ENCODE measurements at places on chromosomes 16 and 17.

DNA sequence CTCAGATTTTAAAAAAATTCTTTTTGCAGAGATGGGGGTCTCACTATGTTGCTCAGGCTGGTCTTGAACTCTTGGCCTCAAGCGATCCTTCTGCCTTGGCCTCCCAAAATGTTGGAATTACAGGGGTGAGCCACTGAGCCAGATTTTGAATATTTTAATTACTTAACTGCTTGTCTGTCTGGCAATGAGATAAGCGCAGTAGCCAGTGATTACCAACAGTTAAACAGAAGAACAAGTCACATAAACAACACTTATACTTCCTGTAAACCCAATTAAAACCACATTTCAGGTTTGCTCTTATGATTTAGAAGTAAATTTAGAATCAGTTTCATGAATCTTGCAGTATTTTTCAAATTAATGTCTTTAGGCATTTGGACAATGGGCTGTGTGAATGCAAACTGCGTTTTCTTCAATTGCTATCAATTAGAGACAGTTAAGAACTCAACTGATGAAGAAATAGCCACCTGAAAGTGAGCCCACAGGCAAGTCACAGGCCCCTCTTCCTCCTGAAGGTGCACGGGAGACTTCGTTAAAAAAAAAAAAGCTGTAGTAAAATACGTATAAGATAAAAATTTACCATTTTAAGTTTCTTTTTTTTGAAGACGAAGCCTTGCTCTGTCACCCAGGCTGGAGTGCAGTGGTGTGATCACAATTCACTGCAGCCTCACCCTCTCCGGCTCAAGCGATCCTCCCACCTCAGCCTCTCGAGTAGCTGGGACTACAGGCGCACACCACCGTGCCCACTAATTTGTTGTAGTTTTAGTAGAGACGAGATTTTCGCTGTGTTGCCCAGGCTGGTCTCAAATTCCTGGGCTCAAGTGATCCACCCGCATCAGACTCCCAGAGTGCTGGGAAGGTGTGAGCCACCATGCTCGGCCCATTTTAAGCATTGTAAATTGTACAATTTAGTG lies 73.0 kb downstream of the PITPNC1 start:
- DNase-seq = no peak

GRCh38 chr17:43369986-43370385 lies 28.8 kb upstream of the ARL4D start:
- DNase-seq = no peak

DNA sequence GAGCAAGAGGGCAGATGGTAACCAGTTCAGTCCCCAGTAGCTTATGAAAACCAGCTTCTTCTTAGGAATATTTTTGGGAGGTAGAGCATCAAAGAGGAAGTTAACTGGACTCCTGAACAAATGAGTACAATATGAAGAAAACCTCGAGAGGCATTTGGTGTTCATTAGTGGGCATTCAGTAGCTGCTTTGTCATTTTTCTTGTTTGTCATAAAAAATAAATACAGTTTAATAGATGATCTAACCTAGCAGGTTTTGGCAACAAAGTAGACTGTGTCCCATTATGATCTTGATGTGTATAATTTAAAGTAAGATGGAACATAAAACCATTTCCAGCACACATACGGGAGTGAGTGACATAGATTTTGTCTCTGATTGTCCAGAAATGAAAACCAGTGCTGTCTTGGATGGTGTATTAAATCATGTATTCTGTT lies 173.1 kb downstream of the HS3ST3A1 start:
- DNase-seq = no peak

DNA sequence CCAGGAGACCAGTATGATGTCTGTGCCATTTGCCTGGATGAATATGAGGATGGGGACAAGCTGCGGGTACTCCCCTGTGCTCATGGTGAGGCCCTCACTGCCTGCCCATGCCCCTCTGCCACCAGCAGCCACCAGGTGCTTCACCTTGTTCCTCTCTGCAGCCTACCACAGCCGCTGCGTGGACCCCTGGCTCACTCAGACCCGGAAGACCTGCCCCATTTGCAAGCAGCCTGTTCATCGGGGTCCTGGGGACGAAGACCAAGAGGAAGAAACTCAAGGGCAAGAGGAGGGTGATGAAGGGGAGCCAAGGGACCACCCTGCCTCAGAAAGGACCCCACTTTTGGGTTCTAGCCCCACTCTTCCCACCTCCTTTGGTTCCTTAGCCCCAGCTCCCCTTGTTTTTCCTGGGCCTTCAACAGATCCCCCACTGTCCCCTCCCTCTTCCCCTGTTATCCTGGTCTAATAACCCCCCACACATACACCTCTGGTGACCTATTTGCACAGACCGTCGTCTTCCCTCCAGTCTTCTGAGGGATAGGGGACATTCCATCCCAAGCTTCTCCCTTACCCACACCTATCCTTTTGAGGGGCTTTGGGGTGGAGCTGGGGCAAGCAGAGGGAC lies 3.7 kb downstream of the PFN1 start:
- no peak for DNase-seq

DNA sequence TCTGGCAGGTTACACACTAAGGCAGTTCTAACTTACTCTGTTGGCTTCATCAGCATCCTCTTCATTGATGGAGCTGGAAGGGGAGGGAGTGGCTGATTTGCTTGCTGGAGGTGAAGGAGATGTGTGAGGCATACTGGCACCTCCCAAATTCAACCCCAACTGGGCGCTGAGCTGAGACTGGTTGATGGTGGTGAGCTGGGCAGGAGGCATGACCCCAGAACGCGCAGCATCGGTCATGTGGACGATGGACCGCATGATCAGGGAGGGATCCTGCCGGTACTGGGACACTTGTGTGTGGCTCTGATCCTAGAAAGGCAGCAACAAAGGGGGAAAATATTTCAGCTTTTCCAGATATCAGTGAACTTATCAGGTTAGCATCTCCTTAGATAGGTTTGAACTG lies 96.7 kb downstream of the TOX3 start:
- DNase-seq = no peak

- no peak for DNase-seq
Observed at GRCh38 chr17:63475491-63476412, 1.1 kb upstream of the ACE start.

DNA sequence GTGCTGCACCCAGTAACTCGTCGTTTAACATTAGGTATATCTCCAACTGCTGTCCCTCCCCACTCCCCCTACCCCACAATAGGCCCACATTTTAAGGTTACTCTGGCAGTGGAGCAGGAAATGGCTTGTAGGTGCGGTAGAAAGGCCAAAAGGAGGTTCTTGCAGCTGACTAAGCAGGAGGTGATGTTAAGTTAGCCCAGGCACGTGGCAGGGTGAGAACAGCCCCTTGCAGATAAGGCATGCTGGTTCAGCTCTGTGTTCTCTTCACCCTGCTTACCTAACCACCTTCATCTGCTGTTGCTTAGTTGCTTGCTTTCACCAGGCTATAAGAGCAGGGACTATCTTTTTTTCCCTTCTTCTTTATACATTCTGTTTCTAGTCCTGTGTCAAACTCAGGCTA lies 1082.8 kb upstream of the RBFOX1 start:
- DNase-seq = no peak

GRCh38 chr16:83269048-83269447 lies 538.7 kb upstream of the HSBP1 start:
- no peak for DNase-seq

- no peak for DNase-seq
Observed at GRCh38 chr17:60416368-60416925, 5.8 kb upstream of the CHCT1 start.

- peak; percentile 12 for DNase-seq
Observed at GRCh38 chr16:57462978-57463362, 491 bp downstream of the POLR2C start.

DNA sequence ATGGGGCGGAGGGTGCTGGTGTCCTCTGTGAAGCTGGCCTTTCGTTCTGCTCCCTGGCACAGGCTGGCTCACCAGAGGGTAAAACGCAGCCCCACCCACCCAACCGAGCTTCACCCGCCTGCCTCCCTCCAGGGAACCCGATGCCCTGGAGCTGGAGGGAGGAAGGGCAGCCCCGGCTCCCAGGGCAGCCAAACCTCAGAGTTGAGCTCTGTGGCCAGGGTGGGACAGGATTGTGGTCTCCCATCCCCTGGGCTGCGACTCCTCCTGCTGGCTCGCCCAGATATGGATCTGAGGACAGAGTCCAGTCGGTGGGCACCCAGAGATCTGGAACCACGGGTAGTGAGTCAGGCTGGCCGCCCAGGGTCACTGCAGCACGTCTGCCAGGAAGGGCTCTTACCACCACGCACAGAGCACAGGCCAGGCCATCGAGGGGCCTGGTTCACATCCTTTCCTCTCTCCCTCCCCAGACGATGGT lies 42.6 kb upstream of the CHMP6 start:
- no peak for DNase-seq

GRCh38 chr16:53821957-53822625 lies 118.1 kb downstream of the FTO start:
- DNase-seq = no peak

GRCh38 chr16:23293016-23293415 lies 9.1 kb upstream of the SCNN1B start:
- no peak for DNase-seq

DNA sequence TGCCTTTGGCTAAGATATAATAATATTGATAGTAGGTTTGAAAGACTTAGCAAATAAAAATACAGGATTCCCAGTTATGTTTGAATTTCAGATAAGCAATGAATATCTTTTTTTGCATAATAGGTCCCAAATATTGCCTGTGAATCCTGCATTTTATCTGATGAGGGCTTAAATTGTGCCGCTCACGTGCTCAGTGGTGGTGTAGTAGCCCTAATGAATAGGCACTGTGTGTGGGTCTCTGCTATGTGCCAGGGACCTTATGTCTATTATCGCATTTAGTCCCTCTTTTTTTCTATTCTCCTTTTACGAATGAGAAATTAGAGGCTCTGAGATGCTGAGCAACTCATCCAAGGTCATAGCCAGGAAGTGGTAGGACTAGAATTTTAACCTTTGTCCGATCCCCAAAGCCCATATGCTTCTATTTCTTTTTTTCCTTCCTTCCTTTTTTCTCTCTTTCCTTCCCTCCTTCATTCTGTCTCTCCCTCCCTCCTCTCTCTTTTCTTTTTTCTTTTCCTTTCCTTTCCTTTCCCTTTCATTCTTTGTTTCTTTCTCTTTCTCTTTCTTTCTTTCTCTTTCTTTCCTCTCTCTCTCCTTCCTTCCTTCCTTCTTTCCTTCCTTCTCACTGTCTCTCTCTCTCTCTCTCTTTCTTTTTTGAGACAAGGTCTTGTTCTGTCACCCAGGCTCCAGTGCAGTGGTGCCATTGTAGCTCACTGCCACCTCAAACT lies 47.2 kb downstream of the RGS9 start:
- DNase-seq = no peak

- DNase-seq = no peak
Observed at GRCh38 chr16:4410335-4411075, 5.9 kb downstream of the CORO7 start.

DNA sequence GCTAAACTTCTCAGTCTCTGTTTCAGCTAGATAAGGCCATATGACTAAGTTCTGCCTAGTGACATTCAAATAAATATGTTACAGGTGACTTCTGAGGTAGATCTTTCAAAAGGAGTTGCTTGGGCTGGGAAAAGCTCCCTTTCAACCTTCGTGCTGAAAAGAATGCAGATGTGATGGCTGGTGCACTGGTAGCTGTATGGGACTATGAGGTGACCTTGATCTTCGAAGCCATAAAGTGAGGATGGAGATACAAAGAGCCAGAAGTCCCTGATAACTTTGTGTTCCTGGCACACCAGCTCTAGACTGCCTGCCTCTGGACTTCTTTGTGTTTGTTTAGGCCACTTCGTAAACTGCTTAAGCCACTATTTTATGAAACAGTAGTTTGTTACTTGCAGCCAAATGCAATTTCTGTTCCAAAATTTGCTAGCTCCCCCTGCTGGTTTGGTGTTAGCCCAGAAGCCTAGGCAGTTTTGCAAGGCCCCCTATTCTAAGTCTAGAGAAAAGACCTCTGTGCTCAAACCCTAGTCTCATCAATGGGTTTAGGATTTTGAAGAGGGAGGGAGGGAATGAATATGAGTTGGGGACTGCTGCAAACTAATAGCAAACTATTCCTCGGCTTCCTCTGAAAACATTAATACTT lies 23.3 kb upstream of the ERCC4 start:
- DNase-seq = no peak

DNA sequence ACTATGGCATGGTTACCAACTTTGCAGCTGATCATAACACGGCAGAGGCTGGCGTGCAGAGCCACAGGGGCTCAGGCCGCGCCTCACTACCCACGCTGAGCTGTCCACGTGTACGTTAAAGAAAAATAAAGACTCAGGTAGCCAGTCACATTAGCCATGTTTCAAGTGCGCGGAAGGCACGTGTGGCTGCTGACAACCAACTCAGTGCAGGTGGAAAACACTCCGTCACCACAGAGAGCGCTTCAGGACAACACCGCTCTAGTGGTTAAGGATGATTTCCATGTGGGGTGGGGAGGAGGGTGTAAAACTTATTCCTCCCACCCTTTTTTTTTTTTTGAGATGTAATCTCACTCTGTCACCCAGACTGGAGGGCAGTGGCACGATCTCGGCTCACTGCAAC lies 33.8 kb downstream of the ZCCHC14 start:
- DNase-seq = no peak

DNA sequence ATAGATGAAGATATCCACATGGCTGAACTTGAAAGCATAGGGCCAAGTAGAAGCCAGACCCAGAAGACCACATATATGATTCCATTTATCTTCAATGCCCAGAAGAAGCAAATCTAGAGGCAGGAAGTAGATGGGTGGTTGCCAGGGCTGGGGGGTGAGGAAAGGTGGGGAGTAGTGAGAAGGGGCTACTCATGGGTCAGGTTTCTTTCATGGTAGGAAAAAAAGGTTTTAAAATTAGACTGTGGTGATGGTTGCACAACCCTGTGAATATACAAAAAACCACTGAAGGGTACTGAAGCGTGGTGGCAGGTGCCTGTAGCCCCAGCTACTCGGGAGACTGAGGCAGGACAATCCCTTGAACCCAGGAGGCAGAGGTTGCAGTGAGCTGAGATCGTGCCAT lies 5.4 kb downstream of the CD2BP2 start:
- no peak for DNase-seq

DNA sequence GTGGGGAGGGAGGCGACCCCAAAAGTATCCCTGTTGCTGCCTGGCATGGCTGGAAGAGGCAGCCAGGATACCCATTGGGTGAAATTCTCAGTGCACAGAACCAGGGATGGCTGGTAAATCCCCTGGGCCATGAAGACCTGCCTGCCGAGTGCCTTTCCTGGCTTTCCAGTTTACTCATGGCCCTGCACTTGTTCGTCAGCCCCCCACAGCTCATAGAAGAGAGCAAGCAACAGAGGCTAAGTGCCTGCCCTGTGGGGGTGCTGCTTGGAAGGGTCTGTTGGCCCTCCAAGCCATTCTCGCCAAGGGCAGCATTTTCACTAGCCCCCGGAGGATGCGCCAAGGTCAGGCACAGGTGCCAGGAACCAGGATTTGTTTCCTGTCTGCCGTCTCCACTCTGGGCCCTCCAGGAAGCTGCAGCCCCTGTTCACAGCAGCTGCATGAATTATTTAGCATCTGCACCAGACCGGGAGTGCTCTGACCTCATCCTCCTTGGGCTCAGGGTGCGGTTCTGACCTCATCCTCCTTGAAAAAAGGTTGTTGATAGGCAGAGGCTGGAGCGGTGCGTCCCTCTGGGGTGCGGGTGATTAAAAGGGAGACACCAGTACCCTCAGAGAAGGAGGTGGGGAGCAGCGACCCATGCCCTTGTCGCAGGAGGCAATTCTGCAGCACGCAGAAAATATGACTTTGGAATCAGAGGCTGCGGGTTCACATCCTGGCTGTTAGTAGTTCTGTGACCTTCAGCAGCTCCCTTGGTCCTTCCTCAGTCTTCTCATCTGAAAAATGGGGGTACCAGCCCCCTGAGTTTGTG lies 14.2 kb upstream of the CD300A start:
- DNase-seq = no peak

GRCh38 chr17:8685381-8685780 lies 54.9 kb upstream of the MYH10 start:
- no peak for DNase-seq
